ENCODE measurements at places on chromosomes 6 and 20.
A peak's percentile ranks its signal among the peaks of the same experiment; 100 is the strongest.

DNA sequence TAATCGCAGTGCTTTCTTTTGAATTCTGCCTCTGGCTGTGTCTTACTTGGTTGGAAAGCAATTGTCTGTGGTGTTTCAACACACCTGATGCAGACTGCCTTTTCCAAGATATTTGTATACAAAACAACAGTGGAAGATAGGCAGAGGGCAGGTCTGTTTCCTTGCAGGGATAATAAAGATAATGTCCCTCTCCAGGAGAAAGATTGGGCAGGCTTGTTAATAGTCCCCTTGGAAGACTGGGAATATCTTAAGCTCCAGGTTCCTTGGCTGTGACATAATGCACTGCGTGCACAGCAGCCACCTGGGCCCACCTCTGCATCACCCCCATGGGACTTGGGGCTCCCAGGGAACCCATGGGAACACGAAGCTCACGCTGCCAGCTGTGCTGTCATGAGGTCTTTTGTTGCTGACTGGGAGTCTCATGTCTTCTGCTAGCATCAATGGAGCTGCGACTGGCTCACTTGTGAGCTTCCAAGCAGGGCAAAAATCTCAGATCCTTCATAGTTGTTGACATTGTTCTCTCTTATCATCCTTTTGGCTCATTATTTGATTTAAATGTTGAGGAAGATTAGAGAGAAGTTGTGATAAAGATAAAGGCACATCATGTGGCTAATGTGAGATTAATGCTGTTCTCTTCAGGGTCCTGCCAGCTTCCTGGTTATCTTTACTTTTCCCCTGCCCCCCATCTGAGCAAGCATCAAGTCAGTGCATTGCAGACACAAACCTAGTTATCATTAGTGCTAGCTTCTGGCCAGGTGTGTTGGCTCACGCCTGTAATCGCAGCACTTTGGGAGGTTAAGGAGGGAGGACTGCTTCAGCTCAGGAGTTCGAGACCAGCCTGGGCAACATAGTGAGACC lies 107.1 kb upstream of the ASF1A start:
- DNase-seq = no peak

DNA sequence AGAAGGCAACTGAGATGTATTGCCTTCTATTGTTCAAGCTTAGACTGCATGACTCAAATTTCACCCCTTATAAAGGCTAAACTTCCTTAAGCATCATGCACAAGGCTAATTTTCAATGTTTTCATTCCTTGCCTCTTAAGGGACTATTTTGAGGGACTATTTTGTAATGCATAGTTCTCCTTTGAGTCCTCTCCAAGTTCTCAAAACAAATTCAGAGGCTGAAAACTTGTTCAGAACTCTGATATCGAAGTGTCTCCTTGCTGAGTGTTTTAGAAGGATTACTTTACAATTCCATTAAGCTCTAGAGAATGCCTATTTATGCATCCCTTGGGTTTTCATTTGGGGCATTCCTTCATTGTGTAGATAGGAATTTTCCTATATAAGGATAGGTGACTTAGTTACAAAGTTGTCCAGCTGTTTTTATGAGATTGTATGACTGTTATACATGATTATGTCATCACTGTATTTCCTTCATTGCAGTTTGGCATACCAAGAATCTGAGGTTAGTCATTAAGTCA lies 41.7 kb downstream of the COL19A1 start:
- DNase-seq = peak; percentile 41

GRCh38 chr20:3801846-3802245 lies 5.7 kb downstream of the CDC25B start:
- no peak for DNase-seq

DNA sequence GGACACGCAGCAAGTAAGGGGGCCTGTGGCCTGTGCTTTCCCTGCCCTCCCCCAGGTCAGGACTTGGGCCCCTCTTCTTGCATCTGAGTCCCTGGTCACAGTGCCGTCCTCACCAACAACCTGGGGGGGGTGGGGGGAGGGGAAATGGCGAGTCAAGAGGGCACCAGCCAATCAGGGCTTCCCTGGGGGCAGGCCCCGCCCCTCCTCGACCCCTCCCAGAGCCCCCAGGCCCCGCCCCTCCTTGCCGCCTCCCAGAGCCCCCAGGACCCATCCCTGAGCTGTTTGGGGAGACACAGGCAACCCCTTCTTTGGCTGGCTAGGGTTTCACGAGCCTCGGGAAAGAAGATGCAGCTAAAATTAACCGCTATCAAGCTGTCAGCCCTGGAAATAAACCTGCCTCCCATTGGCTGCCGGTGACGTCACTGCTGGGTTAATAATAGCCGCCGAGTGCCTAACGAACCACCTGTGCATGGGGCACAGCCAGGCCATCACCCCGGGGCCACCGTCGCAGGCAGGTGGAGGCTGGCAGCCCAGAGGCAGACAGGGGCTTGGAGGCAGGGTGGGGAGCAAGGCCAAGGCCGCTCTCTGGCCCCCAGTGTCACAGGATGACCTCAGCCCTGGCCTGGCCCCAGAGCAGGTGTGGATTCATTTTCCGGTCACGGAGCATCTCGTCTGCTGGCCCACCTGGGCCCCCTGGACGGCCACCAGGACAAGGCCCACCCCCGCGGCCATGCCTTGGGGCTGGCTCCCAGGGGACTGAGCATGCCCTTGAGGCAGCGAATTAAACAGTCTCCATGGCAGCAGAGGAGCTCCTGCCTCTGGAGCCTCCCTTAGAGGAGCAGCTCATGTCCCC lies 3.2 kb upstream of the EEF1A2 start:
- no peak for DNase-seq

DNA sequence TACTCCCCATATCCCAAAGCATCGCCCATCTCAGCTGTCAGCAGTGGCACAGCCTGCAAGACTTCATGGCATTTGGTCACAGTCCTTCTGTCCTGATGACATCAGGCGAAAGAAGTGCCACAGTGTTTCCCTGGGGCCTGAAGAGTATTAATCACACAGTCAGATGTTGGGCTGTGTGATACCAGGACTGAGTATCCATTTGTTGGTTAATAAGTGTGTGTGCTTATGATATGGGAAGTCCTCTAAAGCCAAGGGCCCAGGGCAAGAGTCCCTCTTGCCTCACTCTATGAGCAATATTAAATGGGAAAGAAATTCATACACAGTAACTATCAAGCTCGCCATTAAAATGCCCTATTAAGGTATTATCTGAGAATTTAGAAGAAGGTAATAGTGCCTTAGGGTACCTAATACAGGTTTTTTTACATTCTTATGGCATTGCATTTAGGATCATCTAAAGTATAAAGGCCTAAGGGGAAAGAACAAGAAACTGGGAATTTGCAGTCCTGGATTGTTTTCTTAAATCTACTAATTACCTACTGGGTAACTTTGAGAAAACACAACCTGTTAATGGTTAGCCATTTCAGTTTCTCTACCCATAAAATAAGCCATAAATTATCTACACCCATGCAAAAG lies 204.1 kb upstream of the PREP start:
- DNase-seq = no peak

- DNase-seq = no peak
These were observed 16.2 kb downstream of the DNAJC5 start for GRCh38 chr20:63911176-63911575.

DNA sequence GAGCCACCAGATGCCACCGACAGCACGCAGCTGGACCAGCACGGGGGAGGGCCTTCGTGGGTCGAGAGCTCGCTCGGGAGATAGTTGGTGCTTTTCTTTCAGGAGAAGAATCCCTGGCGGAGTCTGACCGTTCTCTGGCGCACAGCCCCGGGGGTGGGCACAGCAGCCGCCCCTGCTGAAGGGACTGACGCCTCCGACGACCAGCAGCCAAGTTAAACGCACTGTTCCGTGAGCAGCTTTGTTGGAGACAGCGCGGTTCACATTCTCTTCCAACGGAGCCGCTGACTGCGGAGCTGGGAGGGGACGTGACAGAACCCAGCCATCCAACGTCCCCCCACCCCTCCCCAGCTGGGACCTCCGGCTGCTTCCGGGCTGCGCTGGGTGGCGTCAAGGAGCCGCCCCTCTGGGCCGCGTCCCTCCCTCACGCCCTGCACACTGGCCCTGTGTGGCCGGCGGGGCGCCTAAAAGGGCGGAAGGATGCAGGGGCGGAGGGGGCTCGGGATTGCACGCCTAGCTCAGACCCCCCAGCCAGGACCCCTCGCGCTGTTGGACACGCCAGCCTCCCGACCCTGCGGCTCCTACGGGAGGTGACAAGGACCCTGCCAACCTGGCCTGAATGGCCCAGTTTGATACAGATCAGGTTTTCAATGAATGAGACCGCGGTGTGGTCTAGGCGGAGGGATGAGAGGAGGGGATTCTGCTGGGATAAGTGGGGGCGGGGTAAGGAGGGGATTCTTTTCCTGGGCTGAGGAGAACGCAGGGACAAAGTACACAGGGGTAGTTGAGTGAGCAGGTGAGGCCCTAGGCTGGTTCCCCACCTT lies 36.4 kb upstream of the KHDC1 start:
- DNase-seq = no peak

GRCh38 chr6:139114746-139115145 lies 20.1 kb upstream of the HECA start:
- no peak for DNase-seq

DNA sequence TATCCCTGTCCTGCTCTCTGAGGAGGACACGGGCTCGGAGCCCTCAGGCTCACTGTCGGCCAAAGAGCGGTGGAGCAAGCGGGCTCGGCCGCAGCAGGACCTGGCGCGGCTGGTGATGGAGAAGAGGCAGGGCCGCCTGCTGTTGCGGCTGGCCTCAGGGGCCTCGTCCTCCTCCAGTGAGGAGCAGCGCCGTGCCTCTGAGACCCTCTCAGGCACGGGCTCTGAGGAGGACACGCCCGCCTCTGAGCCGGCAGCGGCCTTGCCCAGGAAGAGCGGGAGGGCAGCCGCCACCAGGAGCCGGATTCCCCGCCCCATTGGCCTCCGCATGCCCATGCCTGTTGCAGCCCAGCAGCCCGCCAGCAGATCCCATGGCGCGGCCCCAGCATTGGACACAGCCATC lies 14.2 kb upstream of the SLC22A7 start:
- no peak for DNase-seq

DNA sequence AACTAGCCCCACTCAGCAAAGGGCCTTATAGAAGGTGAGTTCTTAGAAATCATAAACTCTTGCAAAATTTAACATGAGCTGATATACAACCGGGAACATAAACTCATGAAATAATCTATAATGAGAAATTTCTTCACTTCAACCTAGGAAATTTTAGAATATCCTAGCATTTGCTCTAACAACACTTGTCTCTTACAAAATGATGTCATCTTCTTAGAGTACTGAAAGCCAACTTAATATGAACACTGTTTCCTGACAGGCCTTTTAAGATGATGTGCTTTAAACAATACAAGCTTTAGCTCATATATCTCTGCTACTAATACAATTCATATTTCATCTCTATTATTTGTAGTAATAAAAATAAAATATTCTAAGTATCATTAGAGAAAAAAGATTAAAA lies 932 bp downstream of the PACRG start:
- no peak for DNase-seq

DNA sequence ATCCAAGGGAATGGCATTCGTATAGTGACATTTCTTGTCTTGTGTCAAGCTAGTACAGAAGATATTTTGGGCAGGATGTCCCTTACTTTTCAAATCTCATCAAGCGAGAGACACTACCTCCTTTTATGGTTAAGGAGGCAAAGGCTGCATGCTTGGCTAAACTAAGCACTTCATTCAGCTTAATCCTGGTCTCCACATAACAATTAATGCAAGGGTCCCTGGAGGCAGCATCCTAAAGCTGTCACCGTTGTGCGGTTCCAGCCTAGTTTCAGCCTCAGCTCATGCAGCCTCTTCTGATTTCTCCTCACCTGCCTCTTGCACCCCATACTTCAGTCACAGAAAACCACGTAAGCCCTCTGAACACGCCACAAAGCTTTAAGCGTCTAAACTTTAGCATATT lies 67.1 kb upstream of the SLC22A23 start:
- DNase-seq = no peak

GRCh38 chr20:22568872-22569344 lies 15.5 kb downstream of the FOXA2 start:
- no peak for DNase-seq

DNA sequence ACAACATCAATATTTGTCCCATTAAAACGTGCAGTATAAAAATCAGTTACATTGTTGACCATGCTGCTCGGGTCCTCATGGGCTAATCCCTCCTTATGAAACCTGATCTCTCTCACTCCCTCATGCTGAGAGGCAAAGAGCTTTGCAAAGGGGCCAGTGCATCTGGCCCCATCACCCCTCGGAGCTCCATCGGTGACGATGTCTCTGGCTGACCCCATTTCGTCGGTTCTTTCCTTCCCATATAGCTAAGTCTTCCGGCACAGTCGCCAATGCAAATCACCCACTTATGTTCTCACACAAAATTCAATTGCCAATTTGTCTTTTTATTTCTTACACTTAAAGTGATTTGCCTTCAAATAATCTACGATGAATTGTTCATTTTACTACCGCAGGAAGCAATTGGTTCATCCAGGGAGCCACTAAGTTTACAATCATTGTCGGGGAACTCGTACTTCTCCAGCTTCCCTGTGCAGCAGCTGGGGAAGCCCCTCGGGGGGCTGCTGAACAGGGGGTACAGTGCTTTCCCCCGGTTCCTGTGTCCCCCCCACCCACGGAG lies 199.8 kb upstream of the CDH4 start:
- DNase-seq = no peak

DNA sequence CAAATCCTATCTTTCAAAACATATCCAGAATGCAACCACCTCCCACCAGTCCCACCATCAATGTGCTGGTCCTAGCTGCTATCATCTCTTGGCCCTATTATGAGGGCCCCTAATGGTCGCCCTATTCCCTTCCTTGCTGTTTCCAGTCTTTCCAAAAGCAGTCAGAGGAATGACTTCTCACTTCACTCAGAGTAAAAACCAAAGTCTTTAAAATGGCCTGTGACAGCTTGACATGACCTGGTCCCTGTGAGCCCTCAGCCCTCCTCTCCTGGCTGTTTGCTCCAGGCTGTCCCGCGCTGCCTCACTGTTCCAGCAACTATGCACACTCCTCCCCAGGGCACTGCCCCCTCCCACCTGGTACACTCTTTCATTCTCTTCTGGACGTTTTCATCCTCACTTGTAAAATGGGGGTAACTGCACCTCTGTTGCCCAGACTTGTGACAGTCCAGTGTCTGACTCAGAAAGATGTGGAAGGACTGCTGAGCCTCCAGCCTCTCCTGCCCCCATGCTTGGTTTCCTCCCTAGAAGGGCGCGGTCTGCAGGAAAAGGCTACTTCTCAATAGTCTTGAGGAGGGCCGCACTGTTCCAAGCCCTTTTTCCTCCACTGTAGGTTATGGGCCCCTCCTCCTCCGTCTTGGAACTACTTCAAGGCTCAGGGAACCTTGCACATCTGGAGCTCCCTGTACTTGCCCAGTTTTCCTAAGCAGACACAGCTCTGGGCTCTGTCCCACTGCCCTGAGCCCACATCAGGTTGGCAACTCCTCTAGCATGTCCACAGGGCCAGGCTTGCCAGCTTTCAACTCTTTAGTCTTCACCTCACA lies 64.7 kb downstream of the MYH7B start:
- no peak for DNase-seq

DNA sequence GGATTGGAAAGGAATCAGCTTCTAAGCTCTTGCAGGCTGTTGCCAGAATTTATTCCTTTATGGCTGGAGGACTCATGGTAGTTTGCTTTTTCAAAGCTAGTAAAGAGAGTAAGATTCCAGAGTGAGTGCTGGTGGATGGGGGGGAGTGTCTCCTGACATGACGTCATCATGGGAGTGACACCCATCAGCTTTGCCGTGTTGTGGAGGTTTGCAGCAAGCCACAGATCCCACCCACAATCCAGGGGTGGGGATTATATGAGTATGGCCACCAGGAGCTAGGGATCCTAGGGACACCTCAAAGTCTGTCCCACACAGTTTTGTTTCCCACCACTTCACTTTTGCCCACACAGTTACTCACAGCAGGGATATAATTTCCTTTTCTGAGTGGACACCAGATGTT lies 28.7 kb upstream of the PMEPA1 start:
- DNase-seq = no peak

- DNase-seq = no peak
These were observed 60.9 kb downstream of the PGM3 start for GRCh38 chr6:83132121-83132520.

All from iris pigment epithelial cell (primary cell).